Colonic mucosa (tissue), 4 donors: ENCODE measurements at places on chromosomes 16 and 17.
A peak's percentile ranks its signal among the peaks of the same experiment; 100 is the strongest.

- H3K27me3 ChIP-seq = no peaks in the 10 kb centered on the region
- H3K27ac ChIP-seq = no peak overlapping the region
- no peaks in the 10 kb centered on the region for H3K36me3 ChIP-seq
- peaks cover 6% of the 10 kb centered on the region for H3K4me1 ChIP-seq
- no peak overlapping the region for H3K4me3 ChIP-seq
Observed at GRCh38 chr17:72338847-72339790, 218.3 kb downstream of the SOX9 start.

GRCh38 chr16:77206533-77206932 is 7.3 kb downstream of the SYCE1L start:
- no peak overlapping the region for H3K27ac ChIP-seq
- no peaks in the 10 kb centered on the region for H3K4me1 ChIP-seq
- H3K27me3 ChIP-seq = no peaks in the 10 kb centered on the region
- no peak overlapping the region for H3K4me3 ChIP-seq
- no peaks in the 10 kb centered on the region for H3K36me3 ChIP-seq

- H3K4me1 ChIP-seq = peaks cover 11% of the 10 kb centered on the region
- H3K36me3 ChIP-seq = no peaks in the 10 kb centered on the region
- peaks cover 5% of the 10 kb centered on the region for H3K27me3 ChIP-seq
- no peak for DNase-seq
- no peak overlapping the region for H3K4me3 ChIP-seq
- H3K27ac ChIP-seq = peak overlapping the region; percentile 36
Observed at GRCh38 chr16:21659124-21659523, 4.6 kb upstream of the OTOA start.

DNA sequence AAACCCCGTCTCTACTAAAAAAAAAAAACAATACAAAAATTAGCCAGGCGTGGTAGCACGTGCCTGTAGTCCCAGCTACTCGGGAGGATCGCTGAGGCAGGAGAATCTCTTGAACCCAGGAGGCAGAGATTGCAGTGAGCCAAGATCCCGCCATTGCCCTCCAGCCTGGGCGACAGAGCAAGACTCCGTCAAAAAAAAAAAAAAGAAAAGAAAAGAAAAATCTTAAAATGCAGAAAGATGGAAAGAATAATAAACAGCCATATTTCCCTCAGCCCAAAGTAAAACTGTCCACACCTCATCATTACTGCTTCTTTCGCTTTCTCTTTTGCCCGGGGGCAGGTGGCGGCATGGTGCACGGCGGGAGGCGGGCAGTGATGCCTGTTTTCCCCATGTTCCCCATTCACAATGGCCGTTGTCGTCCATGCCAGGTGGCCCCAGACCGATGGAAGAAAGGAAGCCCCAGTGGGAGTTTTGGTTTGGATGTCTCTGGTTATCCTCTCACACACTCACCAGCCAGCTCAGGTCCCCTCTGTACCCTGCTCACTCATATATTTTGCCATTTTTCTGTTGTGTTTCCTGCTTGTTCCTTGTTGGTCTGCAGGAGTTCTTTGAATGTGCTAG is 37.0 kb upstream of the PEMT start:
- no peaks in the 10 kb centered on the region for H3K27me3 ChIP-seq
- H3K4me1 ChIP-seq = no peaks in the 10 kb centered on the region
- no peak overlapping the region for H3K27ac ChIP-seq
- no peak overlapping the region for H3K4me3 ChIP-seq
- peak; percentile 55 for DNase-seq
- no peaks in the 10 kb centered on the region for H3K36me3 ChIP-seq

GRCh38 chr17:52710363-52710901 is 551.9 kb upstream of the CA10 start:
- no peak overlapping the region for H3K27ac ChIP-seq
- no peaks in the 10 kb centered on the region for H3K4me1 ChIP-seq
- H3K27me3 ChIP-seq = no peaks in the 10 kb centered on the region
- DNase-seq = no peak
- no peak overlapping the region for H3K4me3 ChIP-seq
- H3K36me3 ChIP-seq = no peaks in the 10 kb centered on the region

DNA sequence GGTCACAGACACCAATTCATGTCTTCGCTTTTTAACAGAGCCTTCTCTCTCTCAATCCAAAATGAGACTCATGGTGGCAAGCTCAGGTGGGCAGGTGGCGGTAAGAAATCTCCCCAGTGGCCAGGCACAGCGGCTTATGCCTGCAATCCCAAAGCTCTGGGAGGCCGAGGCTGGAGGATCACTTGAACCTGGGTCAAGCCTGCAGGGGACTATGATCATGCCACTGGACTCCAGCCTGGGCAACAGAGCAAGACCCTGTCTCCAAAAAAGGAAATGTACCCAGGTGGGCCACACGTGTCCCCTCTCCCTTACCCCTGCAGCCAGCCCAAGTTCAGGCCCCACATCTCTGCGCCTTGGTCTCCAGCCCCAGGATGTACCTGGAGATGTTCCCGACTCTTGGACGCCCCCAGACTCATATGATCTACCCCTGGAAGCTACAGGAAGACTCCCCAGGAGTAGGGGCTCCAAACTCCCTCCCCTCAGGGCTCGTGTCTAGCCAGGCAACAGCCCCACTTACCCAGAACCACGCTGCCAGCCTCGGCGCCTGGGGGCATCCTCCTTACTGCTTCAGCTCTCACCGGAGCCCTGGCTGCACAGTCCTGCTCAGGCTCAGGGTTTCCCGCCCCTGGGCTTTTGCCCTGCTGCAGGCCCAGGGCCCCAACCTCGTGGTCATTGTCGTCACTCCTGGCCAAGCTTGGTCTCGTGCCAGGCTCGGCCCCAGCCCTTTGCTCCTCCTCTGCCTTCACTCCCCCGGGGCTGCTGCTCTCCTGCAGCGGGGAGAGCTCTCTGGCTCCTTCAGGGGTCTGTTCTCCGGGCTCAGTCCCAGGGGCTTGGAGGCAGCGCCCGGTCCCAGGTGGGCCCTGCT is 16.2 kb downstream of the MYLK3 start:
- H3K4me1 ChIP-seq = no peaks in the 10 kb centered on the region
- no peak for DNase-seq
- no peaks in the 10 kb centered on the region for H3K36me3 ChIP-seq
- H3K27me3 ChIP-seq = no peaks in the 10 kb centered on the region

- H3K27me3 ChIP-seq = no peaks in the 10 kb centered on the region
- no peak overlapping the region for H3K4me3 ChIP-seq
- DNase-seq = peak; percentile 58
- peak overlapping the region; percentile 80 for H3K27ac ChIP-seq
Observed at GRCh38 chr17:56884483-56885311, 29.2 kb downstream of the TRIM25 start.

DNA sequence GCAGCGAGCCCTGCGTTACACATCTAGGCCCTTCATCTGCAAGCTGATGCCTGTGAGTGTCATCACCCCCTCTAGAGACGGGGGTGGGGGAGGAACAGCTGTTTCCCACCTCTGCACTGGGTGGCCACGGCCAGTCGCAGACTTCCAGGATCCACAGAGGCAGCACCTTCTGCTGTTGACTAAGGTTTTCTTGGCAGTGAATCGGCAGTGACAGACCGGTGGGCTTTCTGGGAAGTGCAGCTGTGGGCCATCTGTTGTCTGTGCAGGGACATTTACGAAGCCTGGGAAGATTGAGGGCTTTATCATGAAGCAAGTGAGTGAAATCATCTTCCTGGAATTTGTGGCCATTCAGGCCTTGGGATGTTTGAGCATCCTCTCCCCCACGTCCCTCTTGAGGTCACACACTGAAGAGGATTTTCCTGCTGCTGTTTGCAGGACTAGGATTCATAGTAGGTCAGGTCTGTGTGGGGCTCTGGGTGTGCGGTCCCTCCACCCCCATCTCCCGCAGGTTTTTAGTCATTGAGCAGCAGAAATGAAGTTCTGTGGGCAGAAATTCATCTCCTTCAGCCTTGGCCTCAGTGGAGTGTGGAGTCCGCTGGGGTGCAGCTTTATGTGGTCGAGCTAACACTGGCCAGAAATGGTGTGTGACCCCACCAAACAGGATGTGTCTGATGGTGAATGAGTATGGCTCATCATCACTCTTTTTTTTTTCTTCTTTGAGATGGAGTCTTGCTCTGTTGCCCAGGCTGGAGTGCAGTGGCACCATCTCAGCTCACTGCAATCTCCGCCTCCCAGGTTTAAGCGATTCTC is 12.0 kb downstream of the PGS1 start:
- H3K4me1 ChIP-seq = peaks cover 5% of the 10 kb centered on the region
- peak overlapping the region; percentile 44 for H3K27ac ChIP-seq
- H3K36me3 ChIP-seq = no peaks in the 10 kb centered on the region
- H3K27me3 ChIP-seq = no peaks in the 10 kb centered on the region

- peaks cover 99% of the 10 kb centered on the region for H3K27me3 ChIP-seq
- H3K27ac ChIP-seq = no peak overlapping the region
- DNase-seq = peak; percentile 45
- H3K4me3 ChIP-seq = no peak overlapping the region
- no peaks in the 10 kb centered on the region for H3K36me3 ChIP-seq
- peaks cover 41% of the 10 kb centered on the region for H3K4me1 ChIP-seq
Observed at GRCh38 chr17:36932694-36933511, 4.4 kb upstream of the LHX1 start.

- peak overlapping the region; percentile 19 for H3K27ac ChIP-seq
- peaks cover 10% of the 10 kb centered on the region for H3K4me1 ChIP-seq
- no peaks in the 10 kb centered on the region for H3K36me3 ChIP-seq
- no peaks in the 10 kb centered on the region for H3K27me3 ChIP-seq
Observed at GRCh38 chr17:58384897-58385296, 32.4 kb downstream of the RNF43 start.

- no peak for DNase-seq
- no peaks in the 10 kb centered on the region for H3K36me3 ChIP-seq
- no peak overlapping the region for H3K27ac ChIP-seq
- H3K4me1 ChIP-seq = peaks cover 4% of the 10 kb centered on the region
- H3K4me3 ChIP-seq = no peak overlapping the region
Observed at GRCh38 chr17:3998436-3998835, 34.2 kb upstream of the ATP2A3 start.

DNA sequence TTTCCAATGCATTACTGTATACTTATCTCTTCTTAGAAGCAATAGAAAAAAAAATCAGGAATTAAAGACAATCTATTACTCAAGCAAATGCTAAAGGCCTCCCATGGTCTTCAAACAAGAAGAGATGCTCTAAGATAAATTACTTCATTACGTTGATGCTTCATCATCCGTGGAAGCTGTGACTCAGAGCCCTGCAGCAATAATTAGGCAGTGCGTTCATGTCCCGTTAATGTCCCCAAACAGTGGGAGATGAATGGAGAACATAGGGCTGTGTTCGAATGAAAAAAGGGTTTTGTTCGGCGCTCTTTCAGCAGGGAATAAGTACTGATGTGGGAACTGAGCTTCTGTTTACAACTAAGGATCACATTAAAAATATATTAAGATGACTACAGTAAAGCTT is 15.9 kb upstream of the PDXDC1 start:
- DNase-seq = no peak
- no peaks in the 10 kb centered on the region for H3K36me3 ChIP-seq
- peaks cover 5% of the 10 kb centered on the region for H3K4me1 ChIP-seq
- H3K27ac ChIP-seq = no peak overlapping the region
- H3K27me3 ChIP-seq = no peaks in the 10 kb centered on the region

DNA sequence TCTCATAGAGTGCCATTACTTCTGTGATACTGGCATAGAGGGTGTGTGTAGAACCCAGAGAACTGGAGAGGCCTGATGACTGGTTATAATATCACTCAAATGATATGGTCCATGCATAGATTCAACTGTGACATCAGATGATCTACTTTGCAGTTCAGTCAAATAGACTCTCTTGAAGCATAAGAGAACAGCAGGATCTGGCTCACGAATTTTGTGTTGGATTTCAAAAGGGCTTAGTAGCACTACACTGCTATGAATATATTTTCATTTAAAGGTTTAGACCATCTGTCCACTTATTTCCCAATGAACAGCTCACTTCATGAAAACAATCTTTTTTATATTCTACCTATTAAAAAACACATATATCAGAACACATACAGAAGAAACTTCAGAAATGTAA is 119.7 kb downstream of the KIF2B start:
- no peak for DNase-seq
- no peaks in the 10 kb centered on the region for H3K27me3 ChIP-seq
- no peak overlapping the region for H3K4me3 ChIP-seq
- H3K36me3 ChIP-seq = no peaks in the 10 kb centered on the region
- no peaks in the 10 kb centered on the region for H3K4me1 ChIP-seq

DNA sequence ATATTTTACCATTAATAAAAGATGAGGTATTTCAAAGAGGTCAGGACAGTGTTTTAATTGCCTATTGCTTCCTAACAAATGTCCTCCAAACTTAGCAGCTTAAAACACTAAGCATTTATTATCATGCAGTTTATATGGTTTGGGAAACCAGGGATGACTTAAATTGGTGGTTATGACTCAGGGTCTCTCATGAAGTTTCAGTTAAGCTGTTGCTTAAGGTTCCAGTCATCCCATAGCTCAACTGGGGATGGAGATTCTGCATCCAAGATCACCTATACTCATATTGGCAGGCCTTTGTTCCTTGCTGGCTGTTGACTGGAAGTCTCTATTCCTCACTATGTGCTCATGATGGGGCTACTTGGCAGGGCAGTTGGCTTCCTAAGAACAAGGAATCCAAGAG is 1329.9 kb upstream of the GOT2 start:
- DNase-seq = no peak
- no peak overlapping the region for H3K4me3 ChIP-seq
- H3K36me3 ChIP-seq = no peaks in the 10 kb centered on the region
- H3K4me1 ChIP-seq = no peaks in the 10 kb centered on the region

- no peaks in the 10 kb centered on the region for H3K36me3 ChIP-seq
- H3K4me3 ChIP-seq = no peak overlapping the region
- H3K27ac ChIP-seq = no peak overlapping the region
- peak; percentile 73 for DNase-seq
- no peaks in the 10 kb centered on the region for H3K27me3 ChIP-seq
- no peaks in the 10 kb centered on the region for H3K4me1 ChIP-seq
Observed at GRCh38 chr17:73546770-73547536, 97.3 kb downstream of the SDK2 start.

DNA sequence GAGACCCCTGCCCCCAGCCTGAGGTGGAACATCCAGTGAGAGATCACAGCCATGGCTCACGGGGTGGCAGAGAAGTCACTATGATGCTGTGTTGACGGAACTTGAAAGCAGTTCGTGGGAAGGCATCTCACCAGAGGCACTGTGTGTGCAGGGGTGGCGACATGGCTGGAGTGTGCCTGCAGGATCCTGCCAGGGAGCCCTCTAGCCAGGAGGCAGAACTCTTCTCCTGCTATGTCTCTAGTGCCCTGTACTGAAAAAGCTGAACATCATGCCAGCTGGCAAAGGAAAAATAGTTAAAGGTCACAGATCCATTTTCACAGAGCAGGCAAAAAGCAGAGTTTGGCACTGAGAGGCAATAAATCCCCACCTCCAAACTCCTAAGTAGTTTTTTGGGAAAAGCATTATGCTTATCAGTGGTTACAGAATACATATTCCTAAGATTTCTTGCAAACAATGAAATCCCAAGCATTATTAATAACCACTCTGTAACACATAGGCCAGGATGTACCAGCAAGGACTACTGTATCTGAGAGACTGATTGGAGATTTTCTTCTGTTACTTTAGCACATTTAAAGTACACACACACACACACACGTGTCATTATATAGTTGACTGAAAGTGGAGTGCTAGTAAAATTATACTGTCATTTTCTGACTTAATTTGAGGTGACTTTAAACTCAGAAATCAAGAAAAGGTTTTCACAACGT is 36.8 kb downstream of the TNRC6C start:
- H3K4me3 ChIP-seq = no peak overlapping the region
- no peak for DNase-seq
- H3K36me3 ChIP-seq = no peaks in the 10 kb centered on the region
- no peak overlapping the region for H3K27ac ChIP-seq
- H3K4me1 ChIP-seq = no peaks in the 10 kb centered on the region
- no peaks in the 10 kb centered on the region for H3K27me3 ChIP-seq
